ENCODE measurements at places on chromosomes 1 and 21.

DNA sequence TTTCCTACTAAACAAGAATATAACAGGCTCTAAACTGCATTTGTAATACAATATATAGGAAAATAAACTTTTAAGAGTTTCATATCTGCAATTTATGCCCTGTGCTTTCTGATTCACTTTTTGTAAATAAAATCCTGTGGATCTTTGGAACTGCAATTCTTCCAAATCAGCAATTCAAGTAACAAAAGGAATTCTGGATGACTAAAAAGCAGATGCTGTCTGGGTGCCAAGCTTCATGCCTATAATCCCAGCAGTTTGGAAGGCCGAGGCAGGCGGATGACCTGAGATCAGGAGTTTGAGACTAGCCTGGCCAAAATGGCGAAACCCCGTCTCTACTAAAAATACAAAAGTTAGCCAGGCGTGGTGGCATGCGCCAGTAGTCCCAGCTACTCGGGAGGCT is 6.3 kb downstream of the NME7 start:
- DNase-seq = no peak

GRCh38 chr1:61523893-61524605 is 200.9 kb downstream of the TM2D1 start:
- DNase-seq = no peak

DNA sequence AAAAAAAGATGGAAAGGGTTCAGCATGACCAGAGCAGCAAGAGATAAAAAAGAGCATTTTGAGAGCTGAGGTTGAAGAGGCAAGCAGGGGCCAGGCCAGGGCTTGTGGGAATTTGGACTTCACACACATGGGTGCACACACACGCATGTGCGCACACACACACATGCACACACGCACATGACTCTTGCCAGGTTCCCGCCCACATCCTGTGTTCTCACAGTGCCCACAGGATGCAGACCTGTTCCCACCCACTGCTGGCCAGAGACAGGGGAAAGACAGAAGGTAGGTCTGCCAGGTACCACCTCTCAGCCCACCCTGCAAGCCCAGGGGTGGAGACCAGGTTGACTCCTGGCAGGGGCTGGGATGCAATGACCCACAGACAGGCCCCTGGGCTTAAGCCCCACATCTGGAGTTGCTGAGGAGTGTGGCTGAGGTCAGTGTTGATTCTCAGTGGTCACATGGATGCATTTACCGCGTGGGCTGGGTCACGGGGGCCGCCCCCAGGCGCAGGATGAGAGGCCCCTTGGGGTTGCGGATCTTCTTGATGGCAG is 4.4 kb downstream of the COL16A1 start:
- DNase-seq = no peak

DNA sequence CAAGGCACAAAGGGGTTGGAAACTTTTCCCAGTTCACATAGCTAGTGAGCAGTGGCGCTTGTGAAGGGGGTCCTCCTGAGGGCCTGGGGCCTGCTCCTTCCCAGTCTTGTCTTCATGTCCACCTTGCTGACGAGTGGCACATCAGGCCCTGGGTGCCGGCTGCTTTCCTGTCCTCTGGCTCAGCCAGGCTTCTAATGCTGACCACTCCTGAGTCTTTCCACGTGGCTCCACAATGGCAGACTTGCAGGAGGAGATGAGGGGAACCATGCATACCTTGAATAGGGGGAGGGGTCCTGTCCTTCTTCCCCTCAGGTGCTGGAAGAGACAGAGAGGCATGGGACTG is 38.7 kb downstream of the MAPKAPK2 start:
- no peak for DNase-seq

GRCh38 chr1:1752190-1752589 is 26.1 kb downstream of the NADK start:
- DNase-seq = no peak

DNA sequence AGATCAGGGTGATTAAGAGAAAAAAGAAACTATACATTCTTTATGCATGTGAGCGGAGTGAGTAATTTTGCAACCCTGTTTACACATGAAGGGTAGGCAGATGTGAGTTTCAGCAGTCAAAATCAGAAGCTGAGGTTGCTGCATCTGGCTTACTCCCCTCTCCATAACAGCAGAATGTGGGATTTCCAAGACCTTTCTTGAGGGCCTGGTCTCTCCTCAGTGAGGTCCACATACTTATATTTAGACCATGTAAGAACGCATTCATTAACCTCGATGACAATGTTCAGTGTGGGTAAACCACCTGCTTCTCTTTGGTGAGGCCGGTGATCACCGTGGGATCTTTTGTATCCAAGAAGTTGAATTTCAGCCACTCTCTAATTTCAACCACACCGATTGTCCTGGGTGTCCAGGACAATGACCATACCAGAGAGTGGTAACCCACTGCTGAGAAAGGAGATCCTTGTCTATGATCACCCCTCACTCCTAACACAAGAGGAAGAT is 18.7 kb upstream of the RAP1A start:
- DNase-seq = no peak

GRCh38 chr1:66253330-66253921 is 280.5 kb upstream of the SGIP1 start:
- no peak for DNase-seq

GRCh38 chr1:172531412-172532182 is 1.4 kb upstream of the SUCO start:
- DNase-seq = peak; percentile 77

- DNase-seq = no peak
These were observed 643.0 kb upstream of the ADGRL2 start for GRCh38 chr1:81157686-81158085.

GRCh38 chr1:54810153-54810942 is 9.2 kb upstream of the TTC22 start:
- DNase-seq = no peak

DNA sequence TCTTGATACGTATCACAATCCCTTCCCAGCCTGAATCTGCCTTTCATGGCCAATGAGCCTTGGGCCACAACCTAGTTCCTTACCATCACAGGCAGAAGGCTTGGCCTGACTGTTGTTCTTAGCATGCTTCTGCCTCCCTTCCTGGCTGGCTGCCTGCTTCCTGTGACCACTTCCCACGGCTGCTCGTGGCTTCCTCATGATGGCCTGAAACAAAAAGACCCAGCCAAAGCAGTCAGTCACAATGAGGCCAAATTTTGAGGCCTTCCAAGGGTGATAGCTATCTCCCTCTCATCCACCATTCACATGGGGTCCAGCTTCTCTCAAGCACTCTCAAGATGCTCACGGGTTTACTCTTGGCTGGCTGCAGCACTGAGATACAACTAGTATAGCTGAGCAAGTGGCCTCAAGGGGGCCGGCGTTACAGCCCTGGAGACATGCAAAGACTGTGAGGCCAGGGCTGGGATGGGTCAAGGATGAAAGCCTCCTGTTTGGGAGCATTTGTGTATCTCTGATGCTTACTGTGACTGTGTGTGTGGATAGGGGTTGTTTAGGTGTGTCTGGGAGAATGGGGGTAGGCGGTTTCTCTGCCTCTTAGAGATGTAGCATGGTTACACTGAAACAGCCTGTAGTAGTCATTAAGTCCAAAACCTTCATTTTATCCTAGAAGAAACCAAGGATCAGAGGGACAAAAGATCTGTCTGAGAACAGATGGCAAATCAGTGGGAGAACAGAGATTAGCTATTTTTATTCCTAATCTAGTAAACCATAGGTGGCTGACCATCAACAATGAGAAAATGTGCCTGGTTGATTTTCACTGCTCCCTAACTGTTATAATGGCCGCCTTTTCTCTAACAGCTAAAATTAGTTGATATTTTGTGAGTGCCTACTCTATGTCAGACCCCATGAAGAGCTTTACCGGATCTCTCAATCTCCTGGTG is 5.4 kb upstream of the TOE1 start:
- no peak for DNase-seq

GRCh38 chr21:42781150-42781970 is 98.0 kb downstream of the WDR4 start:
- no peak for DNase-seq

- no peak for DNase-seq
These were observed 6.5 kb upstream of the SEMA4A start for GRCh38 chr1:156146769-156147405.

DNA sequence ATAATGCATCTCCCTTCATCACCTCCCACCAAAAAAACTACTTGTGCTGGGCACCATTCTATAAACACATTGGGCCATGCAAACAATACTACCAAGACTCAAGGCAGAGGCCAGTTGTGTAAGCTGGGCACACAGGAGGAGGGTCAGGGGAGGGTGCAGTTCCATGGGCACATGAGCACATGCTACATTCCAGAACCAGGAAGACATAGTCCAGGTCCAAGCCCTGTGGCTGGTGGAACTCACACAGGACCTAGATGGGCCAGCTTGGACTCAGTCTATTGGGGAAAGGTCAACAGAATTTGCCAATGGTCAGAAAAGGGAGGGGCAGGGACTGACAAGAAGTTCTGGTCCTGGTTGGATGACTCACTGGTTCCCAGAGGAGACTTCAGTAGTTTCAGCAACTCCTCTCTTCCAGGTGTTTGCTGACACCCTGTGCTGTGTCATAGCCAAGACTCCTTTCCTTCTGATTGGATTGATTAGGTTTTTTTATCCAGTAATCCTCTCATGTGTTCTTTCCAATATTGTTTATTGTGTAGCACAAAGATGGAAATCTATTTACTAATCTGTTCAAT is 249.7 kb downstream of the C1orf94 start:
- DNase-seq = no peak

DNA sequence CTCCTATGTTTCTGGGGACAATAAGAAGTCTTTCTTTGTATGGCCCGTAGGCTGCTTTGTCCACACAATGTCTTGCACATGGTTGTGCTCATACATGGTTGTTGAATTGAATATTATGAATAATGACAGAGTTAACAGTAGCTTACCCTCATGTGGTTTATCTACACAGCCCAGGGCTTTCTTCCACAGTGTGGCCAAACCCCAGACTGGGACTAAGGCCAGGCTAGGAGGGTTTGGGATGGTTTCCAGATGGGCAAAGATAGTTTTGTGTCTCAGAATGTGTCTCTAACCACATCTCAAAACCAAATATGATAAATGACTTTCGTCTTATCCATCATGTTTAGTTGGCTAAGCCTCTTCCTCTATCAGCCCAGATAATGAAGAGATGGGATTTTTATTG is 65.2 kb downstream of the CACNA1E start:
- DNase-seq = no peak

DNA sequence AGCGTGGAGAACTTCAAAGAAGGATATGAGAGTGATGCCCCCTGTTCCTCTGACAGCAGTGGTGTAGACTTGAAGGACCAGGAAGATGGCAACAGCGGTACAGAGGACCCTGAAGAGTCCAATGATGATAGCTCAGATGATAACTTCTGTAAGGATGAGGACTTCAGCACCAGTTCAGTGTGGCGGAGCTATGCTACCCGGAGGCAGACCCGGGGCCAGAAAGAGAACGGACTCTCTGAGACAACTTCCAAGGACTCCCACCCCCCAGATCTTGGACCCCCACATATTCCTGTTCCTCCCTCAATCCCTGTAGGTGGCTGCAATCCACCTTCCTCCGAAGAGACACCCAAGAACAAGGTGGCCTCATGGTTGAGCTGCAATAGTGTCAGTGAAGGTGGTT is 14.0 kb downstream of the CERS2 start:
- no peak for DNase-seq

GRCh38 chr1:20348326-20348915 is 57.7 kb downstream of the VWA5B1 start:
- no peak for DNase-seq

DNA sequence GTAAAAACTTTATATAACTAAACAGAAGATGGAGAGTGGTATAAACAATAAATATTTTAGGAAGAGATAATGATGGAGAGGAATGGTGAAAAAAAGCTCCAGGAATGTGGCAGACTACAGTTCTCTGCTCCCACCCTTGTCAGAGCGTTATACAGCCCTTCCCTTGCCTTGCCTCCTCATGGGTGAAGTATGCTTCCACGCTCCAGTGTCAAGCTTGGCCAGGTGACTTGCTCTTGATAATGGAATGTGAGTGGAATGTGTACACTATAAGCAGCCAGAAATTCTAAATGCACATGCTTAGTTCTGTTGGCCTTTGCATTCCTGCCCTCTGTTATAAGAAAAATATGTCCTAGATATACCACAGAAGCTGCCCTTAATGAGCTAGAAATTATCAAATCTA is 24.7 kb upstream of the POGK start:
- no peak for DNase-seq

- no peak for DNase-seq
These were observed 23.2 kb downstream of the CACNA1S start for GRCh38 chr1:201088901-201089525.

DNA sequence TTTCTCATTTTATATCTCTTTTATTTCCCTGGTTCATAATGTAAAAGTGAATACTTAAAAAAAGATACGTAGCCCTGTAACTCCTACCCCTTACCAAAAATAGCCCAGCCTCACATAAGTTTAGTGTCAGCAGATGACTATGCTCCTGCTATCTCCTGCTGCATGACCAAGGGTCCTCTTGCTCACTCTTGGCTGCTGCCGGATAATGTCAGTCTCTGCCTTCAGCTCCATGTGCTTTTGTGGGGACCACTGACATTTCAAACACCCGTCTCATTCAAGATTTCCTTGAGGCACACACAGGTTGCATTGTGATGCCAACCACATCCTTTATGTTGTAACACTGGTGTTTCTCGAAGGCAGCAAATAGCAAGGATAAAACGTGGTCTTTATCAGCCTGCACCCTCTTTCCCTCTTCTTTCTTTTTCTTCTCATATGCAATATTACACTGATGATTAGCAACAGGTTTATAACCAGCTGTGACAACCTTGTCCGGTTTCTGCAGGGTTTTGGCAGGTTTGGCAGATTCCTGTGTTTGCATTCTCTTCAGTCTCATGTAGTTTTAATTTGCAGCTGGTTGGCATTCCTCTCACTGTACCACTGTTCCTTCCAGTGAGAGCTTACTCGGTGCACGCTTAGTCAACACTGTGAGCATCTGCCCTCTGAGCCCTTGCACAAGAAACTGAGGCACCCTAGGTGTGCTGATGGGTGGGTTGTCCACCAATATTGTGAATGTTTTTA is 62.2 kb downstream of the ZNF684 start:
- DNase-seq = no peak

DNA sequence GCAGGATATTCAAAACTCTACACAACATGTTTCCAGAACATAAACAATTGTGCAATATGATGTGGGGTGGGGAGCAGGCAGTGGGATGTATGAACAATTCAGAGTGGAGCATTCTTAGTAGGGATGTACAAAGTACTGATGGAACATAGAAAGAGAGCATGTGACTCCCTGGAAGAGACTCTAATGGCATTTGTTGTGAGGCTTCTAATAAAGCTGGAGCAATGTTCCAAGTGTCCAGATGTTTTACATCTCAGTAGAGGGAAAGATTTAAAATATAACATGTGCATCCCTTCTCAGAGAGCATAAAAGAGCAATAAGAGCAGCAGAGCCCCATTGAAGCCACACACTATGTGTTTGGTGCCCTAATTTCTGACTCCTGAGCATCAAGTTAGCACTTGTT is 116.5 kb downstream of the BRINP2 start:
- DNase-seq = no peak

DNA sequence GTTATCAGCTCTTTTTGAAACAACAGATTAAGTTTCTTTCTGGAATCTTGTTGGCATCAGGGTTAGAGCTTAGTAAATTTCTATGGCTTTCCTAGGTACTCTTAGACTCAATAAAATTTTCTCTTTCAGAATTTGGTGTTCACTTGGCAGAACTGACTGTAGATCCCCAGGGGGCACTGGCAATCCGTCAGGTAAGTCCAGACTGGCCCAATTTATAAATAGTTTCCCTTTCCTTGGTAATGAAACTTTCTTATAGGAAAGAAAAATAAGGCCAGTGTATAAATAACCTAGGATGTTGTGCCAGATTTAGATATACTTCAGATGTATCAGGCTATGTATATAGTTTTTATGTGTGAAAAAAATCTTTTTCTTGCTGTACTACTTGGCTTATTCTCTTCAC is 18.2 kb downstream of the IPO9 start:
- DNase-seq = no peak

Data from Right ventricle myocardium inferior (tissue), 1 donor.